Hepatocyte (in vitro differentiated cells): ENCODE measurements at places on chromosomes 6 and 20. TPM values are rescaled to one million over a fixed set of nuclear protein-coding genes. Genes with fewer than 3 reads are reported as not detected.

Gene SLC18B1
- polyA plus RNA-seq: 10.6 and 20.0 TPM in 2 replicates

Gene SIRPB1
- polyA plus RNA-seq: 0.33 and 0.57 TPM in 2 replicates

Gene GNMT
- polyA plus RNA-seq: 10.4 and 16.2 TPM in 2 replicates

Gene CRIP3
- polyA plus RNA-seq: 1.0 and 1.5 TPM in 2 replicates

Gene OTOR
- 0.61 TPM in 1 of 2 replicates, not detected in the other for polyA plus RNA-seq

Gene SPATS1
- not detected in 2 replicates for polyA plus RNA-seq

Gene VWA7
- polyA plus RNA-seq: 2.8 and 5.2 TPM in 2 replicates

Gene MYL9
- 169 and 175 TPM in 2 replicates for polyA plus RNA-seq

Gene ACTL10
- 1.6 and 2.6 TPM in 2 replicates for polyA plus RNA-seq

Gene MPC1
- 70.2 and 70.8 TPM in 2 replicates for polyA plus RNA-seq

Gene MLN
- polyA plus RNA-seq: 0.86 and 1.1 TPM in 2 replicates

Gene PCK1
- 8.8 and 11.6 TPM in 2 replicates for polyA plus RNA-seq

Gene MYB
- 0.36 and 0.56 TPM in 2 replicates for polyA plus RNA-seq

Gene EDN1
- polyA plus RNA-seq: 40.7 and 41.8 TPM in 2 replicates

Gene METTL24
- polyA plus RNA-seq: 2.2 and 3.7 TPM in 2 replicates

Gene ZSWIM1
- 4.7 and 5.0 TPM in 2 replicates for polyA plus RNA-seq

Gene PTPRK
- 42.0 and 43.1 TPM in 2 replicates for polyA plus RNA-seq

Gene ID1
- polyA plus RNA-seq: 310 and 388 TPM in 2 replicates

Gene CTCFL
- polyA plus RNA-seq: not detected in 2 replicates

Gene CLPSL1
- not detected in 2 replicates for polyA plus RNA-seq

Gene RBPJL
- polyA plus RNA-seq: not detected in 2 replicates

Gene MYCT1
- polyA plus RNA-seq: 0.05 and 0.72 TPM in 2 replicates

Gene MCHR2
- polyA plus RNA-seq: not detected in 2 replicates

Gene TCFL5
- 8.5 and 10.5 TPM in 2 replicates for polyA plus RNA-seq

Gene PHACTR1
- 3.0 and 6.1 TPM in 2 replicates for polyA plus RNA-seq

Gene GNRH2
- 93.8 and 131 TPM in 2 replicates for polyA plus RNA-seq

Gene POU3F2
- not detected in 2 replicates for polyA plus RNA-seq

Gene SAMD10
- polyA plus RNA-seq: 11.0 and 11.7 TPM in 2 replicates

Gene OPRM1
- not detected in 2 replicates for polyA plus RNA-seq

Gene PLA2G7
- polyA plus RNA-seq: 1.6 TPM in 1 of 2 replicates, not detected in the other

Gene GHRH
- polyA plus RNA-seq: not detected in 2 replicates

Gene TRIM40
- 0.34 and 2.2 TPM in 2 replicates for polyA plus RNA-seq

Gene GPSM3
- 3.4 and 5.7 TPM in 2 replicates for polyA plus RNA-seq

Gene CSNK2A1
- polyA plus RNA-seq: 63.9 and 65.6 TPM in 2 replicates

Gene SRSF12
- polyA plus RNA-seq: 5.6 and 7.6 TPM in 2 replicates

Gene PRRT1
- polyA plus RNA-seq: 0.91 and 4.0 TPM in 2 replicates

Gene SLC12A5
- polyA plus RNA-seq: 3.1 and 4.3 TPM in 2 replicates

Gene HTR1E
- polyA plus RNA-seq: 3.4 and 4.3 TPM in 2 replicates

Gene BFSP1
- 0.12 and 2.3 TPM in 2 replicates for polyA plus RNA-seq

Gene HLA-DPB1
- polyA plus RNA-seq: 12.4 and 16.0 TPM in 2 replicates

Gene NHSL1
- 39.0 and 43.7 TPM in 2 replicates for polyA plus RNA-seq
